ENCODE measurements at places on chromosomes 4 and X.

DNA sequence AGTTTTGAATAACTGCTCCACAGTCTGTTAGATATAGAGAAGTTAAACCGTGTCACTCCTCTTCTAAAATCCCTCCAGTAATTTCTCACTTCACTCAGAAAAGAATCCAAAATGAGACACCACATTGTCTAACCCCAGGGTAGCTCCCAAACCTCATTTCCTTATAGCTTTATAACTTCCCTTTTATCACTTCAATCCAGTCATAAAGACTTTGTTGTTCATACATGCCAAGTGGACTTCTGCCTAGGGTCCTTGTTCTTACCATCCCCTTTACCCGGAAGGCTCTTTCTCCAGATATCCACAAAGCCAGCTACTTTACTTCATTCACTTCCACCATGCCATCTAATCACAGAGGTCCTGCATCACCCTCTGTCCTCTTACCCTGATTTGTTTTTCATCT lies 156.2 kb downstream of the GABRB1 start:
- DNase-seq: no peak

DNA sequence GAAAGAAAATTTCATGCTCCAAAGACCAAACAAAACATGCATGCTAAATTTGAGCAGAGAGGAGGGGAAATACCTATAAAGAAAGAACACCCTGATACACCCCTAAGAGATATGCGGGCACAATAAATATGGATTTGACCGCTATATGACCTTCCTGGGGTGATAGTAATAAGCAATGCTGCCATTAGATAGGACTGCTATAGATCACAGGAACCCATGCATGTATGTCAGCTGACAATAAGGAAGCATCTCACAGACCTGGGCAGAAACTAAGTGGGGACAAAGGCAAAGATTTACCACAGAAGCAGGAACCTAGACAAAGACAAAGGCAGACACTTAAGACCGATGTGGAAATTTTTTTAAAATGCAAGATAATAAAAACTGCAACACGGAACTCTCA lies 21.3 kb downstream of the ZNF721 start:
- DNase-seq: no peak

GRCh38 chr4:18020145-18020670 lies 1.3 kb downstream of the LCORL start:
- peak; percentile 36 for DNase-seq

GRCh38 chr4:154985673-154986072 lies 204.6 kb downstream of the RBM46 start:
- DNase-seq: no peak

DNA sequence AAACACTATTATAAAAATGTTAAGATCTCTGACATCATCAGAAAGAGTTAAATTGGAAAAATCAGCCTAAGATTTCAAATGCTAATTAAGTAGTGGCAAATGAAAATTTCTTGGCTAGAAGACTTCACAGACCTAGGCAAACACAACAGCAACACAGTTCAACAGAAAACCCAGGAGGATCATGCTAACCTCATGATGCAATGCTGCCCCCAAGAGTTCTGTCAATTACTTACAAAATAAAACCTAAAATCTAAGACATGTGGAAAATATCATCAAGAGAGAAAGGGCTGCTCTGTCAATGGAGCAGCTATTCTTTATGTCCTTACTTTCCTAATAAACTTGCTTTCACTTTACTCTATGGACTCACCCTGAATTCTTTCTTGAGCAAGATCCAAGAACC lies 21.0 kb downstream of the S100G start:
- peak; percentile 6 for DNase-seq

GRCh38 chr4:169791527-169792156 lies 33.9 kb upstream of the HPF1 start:
- DNase-seq: peak; percentile 66

GRCh38 chrX:39883666-39884065 lies 214.1 kb downstream of the BCOR start:
- DNase-seq: no peak

- DNase-seq: no peak
Observed at GRCh38 chr4:145755802-145756201, 75.9 kb downstream of the C4orf51 start.

GRCh38 chr4:59540311-59540710 lies 1659.8 kb upstream of the ADGRL3 start:
- DNase-seq: no peak

- peak; percentile 89 for DNase-seq
Observed at GRCh38 chr4:54658252-54659093, 716 bp downstream of the KIT start.

- DNase-seq: no peak
Observed at GRCh38 chr4:33996075-33996718, 2248.1 kb downstream of the ARAP2 start.

DNA sequence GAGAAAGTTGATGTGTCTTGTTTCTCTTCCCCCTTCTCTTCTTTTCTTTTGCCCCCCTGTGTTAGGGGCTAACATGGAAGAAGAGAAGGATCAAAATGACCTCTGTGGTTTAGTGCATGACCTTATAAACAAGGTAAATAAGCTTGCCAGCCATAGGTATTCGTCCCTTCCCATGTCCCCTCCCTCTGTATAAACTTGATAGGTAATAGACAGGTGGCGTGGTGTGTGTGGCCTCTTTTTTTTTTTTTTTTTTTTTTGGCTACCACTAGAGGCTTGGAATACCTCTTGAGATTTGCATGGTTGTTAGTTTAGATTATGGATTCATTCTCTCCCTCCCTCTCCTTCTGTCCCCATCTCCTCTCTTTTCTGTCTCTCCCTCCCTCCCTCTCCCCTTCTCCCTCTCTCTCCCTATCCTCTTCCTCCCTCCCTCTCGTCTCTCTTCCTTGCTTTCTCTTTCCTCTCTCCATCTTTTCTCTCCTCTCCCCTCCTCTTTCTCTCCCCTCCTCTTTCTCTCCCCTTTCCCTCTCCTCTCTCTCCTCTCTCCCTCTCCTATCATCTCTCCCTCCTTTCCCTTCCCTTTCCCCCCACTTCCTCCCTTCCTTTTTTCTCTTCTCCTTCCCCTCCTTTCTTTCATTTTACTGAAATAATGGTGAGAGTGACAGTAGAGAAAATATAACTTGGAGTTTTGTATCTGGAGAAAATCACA lies 134.4 kb downstream of the AFF1 start:
- no peak for DNase-seq

GRCh38 chrX:131072871-131073571 lies 14.9 kb downstream of the ARHGAP36 start:
- no peak for DNase-seq

DNA sequence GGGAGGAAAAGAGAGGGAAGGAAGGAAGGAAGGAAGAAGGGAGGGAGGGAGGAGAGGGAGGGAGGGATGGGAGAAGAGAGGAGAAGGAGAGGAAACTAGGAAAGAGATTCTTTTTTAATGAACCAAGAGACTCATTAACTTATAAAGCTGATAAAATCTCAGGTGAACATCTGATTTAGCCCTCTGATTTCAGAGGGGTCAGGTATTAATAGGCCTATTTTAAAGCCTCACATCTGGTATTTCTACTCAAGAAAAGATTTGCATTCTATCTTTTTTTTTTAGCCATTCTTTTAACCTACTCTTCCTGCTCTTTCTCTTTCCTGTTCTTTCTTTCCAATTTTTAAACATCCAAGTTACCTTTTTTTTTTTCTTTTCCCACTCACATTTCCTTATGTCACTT lies 103.3 kb upstream of the CPEB2 start:
- DNase-seq: no peak

- DNase-seq: no peak
Observed at GRCh38 chr4:82789025-82789776, 9.4 kb downstream of the SCD5 start.

DNA sequence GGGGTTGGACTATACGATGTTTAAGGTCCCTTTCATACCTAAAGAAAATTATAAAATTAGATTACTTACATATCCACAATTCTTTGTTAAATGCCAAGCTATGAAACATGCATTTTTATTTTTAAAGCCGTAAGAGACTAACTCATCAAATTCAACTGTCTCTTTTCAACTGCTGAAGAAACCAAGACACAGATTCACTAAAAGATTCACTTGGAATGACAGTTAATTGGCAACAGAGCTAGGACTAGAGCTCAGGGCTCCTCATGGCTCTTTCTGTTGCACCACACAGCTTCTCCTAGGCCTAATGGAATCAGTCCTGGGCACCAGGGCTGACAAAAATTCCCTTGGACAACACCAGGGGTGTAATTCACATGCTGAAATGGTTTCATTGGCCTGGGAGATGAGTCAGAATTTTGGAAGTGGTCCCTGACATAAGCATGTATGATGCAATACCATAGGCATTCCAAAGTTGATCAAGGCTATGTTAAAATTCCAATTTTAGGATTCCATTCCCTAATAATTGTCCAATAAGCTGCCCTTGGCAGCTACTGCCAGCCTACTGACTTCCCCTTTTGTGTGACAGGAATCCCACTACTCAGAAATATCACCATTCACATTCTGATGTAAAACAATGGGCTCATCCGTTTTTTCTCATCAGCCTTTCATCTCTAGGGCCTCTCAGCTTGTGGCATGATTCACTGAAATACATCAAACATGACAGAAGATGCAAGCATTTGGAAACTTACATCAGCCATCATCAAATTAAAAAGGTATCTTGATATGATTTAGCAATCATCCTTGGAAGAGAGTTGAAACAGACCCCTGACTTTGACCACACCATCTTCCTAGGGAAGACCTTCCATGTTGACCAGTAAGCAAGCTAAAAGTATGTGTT lies 54.2 kb downstream of the PLAC1 start:
- DNase-seq: no peak

DNA sequence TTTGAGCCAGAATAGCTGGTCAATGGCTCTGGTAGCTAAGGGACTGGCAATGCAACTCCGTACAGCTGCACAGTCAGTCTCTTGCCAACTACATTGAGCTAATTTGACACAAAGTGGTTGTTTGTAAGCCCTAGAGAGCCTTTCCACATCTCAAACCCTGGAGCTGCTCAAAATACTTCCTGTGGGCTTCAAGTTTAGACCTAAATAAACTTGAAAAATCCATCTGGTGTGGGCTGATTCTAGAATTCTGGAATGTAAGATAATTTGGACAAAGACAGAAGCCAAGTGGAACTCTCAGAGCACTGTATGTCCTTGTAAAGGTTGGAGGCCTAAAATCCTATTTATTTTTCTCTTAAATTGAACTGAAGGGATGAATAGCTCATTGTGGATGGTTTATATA lies 380.8 kb downstream of the SPRY1 start:
- no peak for DNase-seq

DNA sequence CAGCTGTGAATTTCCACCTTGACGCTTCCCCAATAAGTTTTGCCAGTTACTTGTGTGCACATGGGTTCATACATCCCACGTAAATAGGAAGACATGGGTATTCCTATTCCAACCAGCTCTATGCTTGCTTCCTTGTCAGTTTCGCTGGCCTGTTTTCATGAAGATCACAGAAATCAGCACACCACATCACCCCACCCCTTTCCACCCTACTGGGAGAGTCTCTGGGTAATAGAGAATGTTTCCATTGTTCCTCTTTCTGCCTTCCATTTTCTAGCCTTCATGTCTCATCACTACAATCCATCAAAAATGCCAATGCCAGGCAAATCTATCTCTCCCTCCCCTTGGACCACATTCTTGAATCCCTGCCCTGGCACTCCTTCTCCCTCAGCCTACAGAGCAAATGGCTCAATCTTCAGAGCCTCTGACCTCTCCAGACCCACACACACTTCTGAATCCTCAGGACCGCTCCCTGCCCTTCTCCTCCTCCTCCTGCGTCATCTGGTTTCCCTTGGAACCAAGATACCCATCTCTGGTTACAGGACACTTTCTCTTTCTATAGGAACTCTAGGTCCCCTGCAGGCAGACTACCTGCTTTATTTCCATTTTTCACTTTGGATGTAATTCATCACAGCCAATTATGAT lies 323.3 kb downstream of the DHX15 start:
- DNase-seq: no peak

- DNase-seq: no peak
Observed at GRCh38 chrX:100829730-100830129, 9.5 kb downstream of the CSTF2 start.

DNA sequence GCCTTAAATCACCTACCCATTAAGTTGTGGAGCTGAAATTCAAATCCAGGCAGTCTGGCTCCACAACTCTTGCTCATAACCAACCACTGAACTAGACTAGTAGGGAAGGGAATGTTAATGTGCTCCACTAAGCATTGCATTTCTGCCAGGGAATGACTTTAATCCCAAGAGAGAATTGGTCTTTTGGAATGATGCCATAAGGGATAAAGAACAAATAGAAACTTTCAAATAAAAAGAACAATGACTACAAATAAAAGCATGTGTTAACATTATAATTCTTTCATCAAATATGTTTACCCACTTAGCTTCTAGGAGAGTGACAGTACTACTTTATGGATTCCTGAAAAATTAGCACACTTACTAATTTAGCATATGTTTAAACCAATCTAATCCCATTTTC lies 905.9 kb downstream of the CENPC start:
- no peak for DNase-seq

DNA sequence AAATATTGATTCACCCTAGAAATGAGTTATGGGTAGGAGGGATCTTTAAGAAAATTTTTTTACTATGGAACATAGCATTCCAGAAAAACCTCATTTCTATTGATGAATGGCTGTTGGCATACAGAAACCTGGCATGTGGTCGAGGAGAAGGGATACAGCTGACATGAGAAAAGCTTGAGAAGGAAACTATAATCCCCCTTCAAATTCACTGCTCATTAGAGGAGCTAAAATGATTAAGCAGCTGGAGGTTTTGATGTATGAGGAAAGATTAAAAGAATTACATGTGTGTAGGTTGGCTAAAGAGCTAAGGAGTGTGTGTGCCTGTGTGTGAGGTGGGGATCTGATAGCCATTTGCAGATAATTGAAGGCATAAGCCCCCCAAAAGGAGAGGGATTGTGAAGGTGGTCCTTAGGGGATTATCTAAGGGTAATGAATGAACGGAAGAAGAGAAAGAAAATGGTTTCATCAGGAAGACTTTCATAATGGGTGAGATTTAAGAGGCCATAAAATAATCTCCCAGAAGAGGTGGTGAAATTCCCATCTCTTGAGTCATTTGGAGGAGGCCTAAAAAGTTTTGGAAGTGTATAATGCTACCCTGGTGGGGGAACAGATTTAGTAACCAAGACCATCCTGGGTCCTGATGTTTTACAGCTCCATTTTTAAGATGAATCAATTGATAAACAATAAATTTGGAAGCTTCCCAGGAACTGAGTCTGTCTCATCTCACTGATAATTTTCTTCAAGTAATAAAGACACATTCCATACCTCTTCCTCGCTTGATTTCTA lies 272.0 kb upstream of the HAND2 start:
- DNase-seq: no peak

GRCh38 chr4:65656008-65656407 lies 14.3 kb downstream of the EPHA5 start:
- DNase-seq: no peak

Measured in NCI-H146 (cell line).